Suppressor macrophage treated with lipopolysaccharide for 1 hour (primary cell): ENCODE measurements at places on chromosomes 11 and 22.
A peak's percentile ranks its signal among the peaks of the same experiment; 100 is the strongest.

DNA sequence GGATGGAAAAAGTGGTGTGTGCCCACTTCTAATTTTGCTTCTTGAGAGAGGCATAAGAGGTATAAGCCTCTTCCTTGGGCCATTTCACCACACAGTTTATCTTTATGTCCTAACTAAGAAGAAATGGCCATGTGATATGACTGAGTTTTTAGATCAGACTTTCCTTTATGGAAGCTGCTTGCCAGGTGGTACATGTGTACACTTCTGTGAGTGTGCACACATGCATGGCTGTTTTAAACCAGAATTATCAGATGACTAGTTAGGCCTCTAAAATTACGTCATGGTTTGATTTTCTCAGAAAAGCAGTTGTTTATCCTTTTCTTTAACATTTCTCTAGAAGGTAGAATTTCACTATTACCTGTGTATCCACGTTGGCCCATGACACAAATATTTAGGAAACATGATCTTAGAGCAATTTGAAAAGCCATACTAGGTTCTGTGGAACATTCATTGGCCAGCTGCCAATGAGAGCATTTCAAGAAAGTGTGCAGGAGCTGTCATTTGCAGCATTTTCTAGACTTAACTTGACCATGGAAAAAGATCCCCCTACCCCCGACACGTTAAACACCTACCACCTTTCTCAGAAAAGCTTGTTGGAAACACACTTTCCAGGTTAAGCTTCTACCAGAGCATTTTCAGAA lies 109.2 kb upstream of the GAL start:
- no peak for DNase-seq

DNA sequence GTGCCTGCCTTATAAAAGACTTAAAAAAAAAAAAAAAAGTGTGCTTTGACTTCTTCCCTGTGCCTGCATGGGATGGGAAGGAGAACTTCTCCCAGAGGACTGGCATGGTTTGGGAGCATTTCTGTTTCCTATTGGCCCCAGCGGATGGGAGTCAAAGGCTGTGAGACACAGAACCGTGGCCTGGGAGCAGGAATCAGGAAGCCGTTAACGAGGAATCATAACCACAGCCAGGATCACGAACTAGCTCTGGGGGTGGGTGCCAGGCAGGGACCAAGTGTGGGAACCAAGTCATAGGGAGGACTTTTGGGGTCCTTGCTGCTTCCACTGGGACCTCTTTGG lies 526 bp downstream of the C1QTNF6 start:
- DNase-seq, result no peak

DNA sequence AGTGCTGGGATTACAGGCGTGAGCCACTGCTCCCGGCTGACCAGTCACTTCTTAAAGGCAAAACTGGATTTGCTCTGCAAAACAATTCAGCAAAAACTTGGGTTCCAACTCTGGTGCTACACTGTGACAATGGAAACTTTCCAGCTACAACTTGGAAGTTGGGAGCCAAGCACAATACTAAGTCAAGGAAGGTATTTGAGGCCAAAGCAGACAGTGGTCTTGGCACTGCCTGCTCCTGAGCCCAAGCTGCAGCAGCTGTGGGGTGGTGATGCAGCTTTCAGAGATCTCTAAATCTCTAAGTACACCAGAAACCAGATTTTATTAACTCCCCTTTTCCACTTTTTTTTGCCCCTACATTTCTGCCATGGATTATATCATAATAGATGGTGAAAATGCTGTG lies 17.5 kb downstream of the ADM start:
- DNase-seq, result no peak

DNA sequence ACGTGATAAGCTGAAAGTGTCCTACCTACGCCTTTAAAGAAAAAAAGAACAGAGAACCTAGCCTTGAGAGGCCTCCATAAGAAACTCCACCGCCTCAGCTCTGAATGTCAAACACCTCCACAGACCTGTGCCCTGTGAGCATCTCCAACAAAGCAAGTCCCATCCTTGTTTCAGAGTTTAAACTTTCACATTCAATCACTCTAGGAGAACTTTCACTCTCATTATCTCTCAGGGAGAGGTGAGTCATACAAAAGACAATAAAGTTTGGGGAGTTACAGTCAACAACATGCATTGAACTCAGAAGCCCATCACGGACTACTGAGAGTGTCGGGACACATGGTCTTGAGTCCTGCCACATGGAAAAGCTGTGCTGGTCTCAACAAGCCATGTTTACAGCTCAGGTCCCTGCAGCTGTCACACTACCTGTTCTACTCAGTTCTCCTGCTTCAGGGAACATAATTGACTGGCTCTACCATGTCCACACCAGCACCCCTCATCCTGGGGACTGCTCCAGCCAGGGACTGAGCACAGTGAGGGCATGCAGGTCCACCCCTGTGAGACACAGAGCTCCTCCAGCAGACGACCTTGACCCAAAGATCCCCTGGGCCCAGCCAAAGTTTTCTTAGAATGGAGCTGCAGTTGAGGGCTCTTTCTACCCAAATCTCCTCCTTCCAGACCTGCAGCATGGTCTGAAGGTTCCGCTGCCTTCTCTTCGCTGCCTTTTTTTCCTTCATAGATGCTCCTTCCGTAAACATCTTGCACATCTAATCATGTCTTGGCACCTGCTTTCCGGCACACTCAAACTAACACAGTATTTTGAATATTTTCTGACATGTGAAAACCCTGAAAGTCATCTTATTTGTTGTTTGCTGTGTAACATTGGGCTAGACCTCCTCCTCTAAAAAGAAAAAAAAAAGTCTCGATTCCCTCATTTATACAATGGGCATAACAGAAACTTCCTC lies 114.9 kb downstream of the ETS1 start:
- DNase-seq, result no peak

DNA sequence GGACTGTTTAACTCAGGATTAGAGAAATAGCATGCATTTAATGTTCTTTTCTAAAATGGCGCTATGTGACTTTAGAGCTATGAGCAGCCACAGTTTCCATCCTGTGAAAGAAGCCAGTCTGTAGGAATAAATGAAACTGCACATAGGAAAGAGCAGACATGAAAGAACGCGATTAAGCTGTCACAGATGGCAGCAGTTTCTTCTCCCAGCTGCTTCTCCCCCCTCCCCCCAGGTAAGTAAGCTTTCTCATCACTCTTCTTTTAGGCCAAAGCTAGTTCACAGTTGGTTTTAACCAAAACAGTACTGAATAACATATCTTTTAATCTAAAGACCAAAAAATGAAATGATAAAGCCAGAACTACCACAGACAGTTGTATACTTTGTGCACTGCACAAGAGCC lies 266.4 kb downstream of the KCNA4 start:
- DNase-seq, result no peak

DNA sequence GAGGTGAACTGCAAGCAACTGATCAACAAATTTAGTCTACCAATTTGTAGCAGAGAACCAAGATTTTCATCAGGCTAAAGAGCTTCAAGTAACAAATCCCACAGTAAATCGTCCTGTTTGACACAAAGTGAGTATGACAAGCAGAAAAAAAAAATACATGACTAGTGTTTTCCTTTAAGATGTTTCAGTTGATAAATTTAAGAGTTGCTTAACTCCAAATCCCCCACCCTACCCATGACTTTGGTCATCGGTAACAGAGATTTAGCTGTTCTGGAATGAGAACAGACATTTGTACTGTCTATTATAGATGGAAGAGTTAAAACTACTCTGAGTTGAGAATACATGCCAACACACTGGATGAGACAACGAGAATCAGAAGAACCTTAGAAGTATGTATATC lies 165.0 kb upstream of the MTMR2 start:
- no peak for DNase-seq

DNA sequence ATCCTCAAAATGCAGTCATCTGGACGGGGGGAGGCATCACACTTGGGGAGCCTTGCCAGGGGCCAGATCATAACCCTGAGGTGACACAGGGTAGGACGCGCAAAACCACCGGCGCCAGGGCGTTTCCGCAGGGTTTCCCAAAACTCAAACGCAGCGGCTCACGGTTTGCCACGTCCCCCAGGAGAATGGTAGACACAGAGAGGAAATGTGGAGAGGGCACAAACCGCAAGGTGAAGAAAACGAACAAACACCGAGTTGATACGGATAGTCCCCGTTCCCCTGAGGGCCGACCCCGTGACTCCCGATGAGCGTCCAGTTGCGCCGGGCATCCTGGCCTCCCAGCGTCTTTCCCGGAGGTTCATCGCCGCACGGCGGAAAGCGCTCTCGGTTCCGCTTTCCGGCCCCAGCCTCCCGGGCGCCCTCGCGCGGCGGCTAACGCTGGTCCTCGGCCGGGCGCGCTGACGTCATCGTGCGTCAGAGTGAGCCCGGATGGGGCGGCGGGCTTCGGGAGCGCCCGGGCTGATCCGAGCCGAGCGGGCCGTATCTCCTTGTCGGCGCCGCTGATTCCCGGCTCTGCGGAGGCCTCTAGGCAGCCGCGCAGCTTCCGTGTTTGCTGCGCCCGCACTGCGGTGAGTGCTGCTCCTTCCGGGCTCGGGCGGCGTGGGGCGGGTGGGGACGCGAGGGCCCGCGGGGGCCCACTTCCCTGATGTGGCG lies at the start of gene BIRC2:
BIRC2 (plus strand) TSS at position 467 of the 714 bp plus-strand sequence. CDS start 2,641 bp downstream, outside the sequence.
- peak; percentile 100 for DNase-seq

- no peak for DNase-seq
These were observed 304.0 kb upstream of the ANO3 start for GRCh38 chr11:26027887-26028286.

GRCh38 chr11:62399878-62400266 lies 19.0 kb upstream of the SCGB1A1 start:
- DNase-seq, result no peak

GRCh38 chr11:15396778-15397177 lies 282.1 kb downstream of the INSC start:
- no peak for DNase-seq

DNA sequence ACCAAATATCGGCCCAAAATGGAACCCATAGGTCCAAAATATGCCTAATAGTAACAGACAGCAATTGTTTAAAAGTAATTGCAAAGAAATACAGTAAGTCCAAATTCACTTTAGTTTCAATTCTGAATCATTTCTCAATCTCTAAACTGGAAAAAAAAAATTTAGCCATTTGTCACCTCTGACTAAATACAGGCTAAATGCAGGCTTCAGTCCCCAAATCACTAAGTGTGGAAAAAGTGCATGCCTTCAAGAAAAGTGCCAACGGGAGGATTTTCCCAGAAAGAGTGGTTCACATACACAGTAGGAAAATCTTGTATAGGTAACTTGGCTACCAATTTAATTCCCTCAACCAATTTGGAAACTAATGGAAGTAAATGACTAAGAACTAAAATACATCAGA lies 35.7 kb downstream of the SIK3 start:
- peak; percentile 54 for DNase-seq

GRCh38 chr11:8779732-8780131 lies 97.1 kb downstream of the RPL27A start:
- DNase-seq, result no peak

DNA sequence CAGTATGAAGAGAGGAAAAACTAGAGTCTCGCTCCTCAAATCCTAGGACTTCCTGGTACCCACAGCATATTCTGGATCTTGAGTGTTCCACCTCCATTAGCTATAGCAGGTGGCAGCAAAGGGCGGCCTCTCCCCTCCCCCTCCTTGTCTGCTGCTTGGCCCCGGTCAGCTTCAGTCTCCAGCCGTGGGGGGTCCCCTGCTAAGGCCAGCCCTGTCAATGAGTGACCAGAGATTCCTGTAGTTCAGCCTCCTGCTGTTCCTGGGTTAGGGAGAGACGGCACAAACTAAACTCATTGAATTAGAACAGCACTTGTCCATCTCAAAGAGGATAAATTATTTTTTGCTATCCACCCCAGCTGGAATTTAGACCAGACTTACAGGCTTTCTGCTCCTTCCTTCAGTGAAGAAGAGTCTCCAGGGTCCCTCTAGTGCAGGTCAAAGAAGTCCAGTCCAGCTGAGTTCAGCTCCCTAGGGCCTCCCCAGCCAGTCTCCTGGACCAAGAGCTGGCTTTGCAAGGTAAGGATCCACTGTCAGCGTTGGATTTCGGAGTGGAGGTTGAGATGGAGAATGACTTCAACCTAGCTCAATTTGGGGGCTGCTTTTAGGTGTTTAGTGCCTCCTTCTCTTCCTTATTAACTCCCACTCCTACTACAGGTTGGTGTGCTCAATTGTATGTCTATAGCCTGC lies 1.1 kb upstream of the PHLDB1 start:
- no peak for DNase-seq

GRCh38 chr11:122068837-122069236 lies 47.2 kb downstream of the BLID start:
- DNase-seq, result no peak

- peak; percentile 73 for DNase-seq
These were observed 12.6 kb upstream of the NECTIN1 start for GRCh38 chr11:119741369-119742262.

DNA sequence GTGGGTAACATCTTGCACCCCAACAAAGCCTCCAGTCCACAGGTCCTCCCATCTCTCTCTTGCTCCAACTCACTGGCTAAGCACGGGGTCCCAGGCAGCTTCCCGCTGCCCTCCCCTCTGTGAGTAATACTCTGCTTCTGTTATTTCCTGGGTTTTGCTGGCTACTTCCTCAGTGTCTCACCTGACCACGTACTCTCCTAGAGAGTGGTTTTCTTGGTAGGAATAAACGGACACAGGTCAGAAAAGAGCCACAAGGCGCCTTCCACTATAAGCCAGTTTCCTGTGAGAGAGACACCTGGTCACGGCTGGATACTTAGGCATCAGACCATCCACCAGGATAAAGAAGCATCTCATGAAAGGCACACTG lies 36.0 kb downstream of the ARRB1 start:
- DNase-seq, result no peak

DNA sequence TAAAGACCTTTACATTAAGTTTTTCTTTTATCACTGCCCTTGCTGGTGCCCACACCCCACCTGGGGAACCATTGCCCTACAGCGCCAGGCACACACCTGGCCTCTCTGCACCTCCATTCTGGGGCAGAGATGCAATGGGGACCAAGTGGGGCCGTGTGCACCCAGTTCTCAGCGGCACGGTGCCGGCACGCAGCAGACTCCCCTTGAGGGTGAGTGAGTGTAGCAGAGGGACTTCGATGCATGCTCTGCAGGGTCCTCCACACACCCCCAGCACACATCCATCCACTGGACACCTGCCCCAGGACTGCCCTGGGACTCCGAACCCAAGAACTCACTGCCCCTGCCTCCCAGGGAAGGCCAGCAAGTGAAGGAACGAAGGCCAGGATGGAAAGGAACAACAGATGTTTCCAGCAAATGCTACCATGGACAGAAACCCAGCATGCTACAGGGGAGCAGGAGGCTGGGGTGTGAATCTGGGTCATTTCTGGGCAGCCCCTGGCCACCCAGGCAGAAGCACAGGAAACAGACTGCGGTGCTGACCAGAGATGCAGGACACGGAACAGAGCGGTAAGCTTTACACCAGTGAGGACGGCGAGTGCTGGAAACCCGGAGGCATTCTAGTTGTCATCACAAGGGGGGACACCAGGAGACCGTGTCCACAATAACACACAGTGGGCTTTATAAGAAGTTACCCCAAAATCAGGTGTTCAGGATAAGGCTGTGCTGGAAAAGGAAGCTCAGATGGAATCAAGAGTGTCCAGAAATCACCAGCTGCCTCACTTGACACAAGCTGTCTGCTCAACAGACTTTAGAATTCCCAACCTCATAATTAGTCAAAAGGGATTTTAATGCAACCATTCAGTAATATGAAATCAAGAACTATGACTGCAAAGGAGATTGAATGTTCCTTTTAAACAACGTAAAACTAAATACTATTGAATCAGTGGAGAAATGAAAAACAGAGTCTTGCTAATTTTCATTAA lies 32.7 kb upstream of the MOB2 start:
- no peak for DNase-seq
